Body of pancreas (tissue), 4 donors: ENCODE measurements at places on chromosomes 4 and X. TPM values are rescaled to one million over a fixed set of nuclear protein-coding genes. Genes with fewer than 3 reads are reported as not detected.

DNA sequence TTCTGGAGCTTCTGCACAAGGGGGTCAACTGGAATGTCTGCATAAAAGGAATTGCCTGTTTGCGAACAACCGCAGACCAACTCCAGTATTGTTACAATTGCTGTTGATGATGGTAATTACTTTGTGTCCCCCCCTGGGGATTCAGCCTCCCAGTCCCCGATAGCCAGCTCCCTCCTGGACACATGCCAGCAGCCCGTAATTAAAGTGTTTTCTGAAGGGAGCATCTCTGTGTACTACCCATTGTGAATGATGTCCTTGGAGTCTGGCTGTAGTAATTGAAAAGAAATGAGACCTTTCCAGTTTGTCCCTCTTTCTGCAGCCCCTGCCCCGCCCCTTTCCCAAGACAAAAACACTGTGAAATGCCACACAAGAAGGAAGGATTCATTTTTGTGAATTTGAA is 377.1 kb upstream of the LCORL start:
- H3K27me3 ChIP-seq: no peaks in the 10 kb centered on the region
- DNase-seq: no peak
- H3K36me3 ChIP-seq: no peaks in the 10 kb centered on the region

GRCh38 chrX:75547783-75548182 is 24.9 kb upstream of the ZDHHC15 start:
- no peak overlapping the region for H3K27ac ChIP-seq
- H3K27me3 ChIP-seq: no peaks in the 10 kb centered on the region
- no peaks in the 10 kb centered on the region for H3K4me1 ChIP-seq
- no peak overlapping the region for H3K4me3 ChIP-seq
- peak; percentile 51 for DNase-seq

Gene TMEM131L
- total RNA-seq: 63.6 TPM

GRCh38 chr4:8544741-8545438 is 35.3 kb upstream of the GPR78 start:
- H3K27me3 ChIP-seq: no peaks in the 10 kb centered on the region
- no peak overlapping the region for H3K4me3 ChIP-seq
- H3K27ac ChIP-seq: no peak overlapping the region
- no peaks in the 10 kb centered on the region for H3K36me3 ChIP-seq
- no peak for DNase-seq
- H3K4me1 ChIP-seq: no peaks in the 10 kb centered on the region

- no peaks in the 10 kb centered on the region for H3K4me1 ChIP-seq
- H3K27ac ChIP-seq: no peak overlapping the region
- H3K27me3 ChIP-seq: no peaks in the 10 kb centered on the region
- no peaks in the 10 kb centered on the region for H3K36me3 ChIP-seq
Measured at GRCh38 chr4:186307497-186307896, 41.5 kb downstream of the F11 start.

DNA sequence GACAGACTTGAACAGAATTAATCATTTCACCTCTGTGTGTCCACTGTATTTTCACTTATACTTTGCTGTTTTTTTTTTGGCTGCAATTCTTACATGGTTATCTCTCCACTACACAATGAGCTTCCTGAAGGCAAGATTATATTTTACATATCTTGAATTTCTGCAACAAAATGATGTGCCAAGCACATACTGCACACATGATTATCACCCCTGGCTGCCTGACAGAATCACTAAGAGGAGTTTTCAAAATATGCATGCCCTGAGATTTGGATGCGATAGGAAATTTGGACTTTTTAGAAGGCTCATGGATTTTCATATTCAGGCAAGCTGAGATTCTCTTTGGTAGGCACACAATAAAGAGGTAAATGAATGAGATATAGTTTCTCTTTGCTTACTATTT is 1162.1 kb upstream of the IGFBP7 start:
- H3K27ac ChIP-seq: no peak overlapping the region
- H3K36me3 ChIP-seq: no peaks in the 10 kb centered on the region
- DNase-seq: no peak
- H3K4me3 ChIP-seq: no peak overlapping the region
- no peaks in the 10 kb centered on the region for H3K4me1 ChIP-seq

Gene GABRE
- total RNA-seq: 64.9 TPM

DNA sequence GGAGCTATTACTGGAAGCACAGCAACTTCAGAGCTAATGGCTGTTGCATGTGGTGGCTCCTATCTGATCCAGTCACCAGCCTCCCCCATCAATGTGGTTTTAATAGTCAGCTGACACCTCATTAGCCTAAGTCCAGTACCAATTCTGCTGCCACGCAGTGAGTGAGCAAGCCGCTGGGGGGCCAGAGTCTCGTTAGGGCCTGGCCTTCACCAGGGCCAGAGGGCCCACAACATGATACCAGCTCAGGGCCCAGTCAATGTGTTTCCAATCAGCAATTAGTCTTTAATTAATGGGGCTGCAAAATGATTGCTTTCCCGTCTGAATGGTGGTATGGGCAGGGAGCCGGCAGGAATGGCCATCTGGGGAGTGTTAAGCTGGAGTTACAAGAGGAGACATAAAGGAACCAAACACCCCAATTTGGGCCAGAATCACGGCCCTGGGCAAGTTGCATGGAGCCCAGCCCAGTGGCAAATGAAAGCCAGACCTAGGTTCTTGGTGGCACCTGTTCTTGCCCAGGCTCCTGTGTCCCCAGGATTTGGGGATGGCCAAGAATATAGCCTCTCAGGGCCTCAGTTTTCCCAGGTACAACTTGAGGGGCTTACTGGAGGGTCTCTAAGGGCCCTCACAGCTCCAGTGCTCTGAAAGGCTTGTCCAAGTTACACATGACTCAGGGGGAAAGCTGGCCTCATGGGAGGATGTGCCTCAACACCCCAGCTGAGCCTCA is 119.2 kb downstream of the EFNB1 start:
- H3K27me3 ChIP-seq: no peaks in the 10 kb centered on the region
- DNase-seq: no peak
- H3K4me1 ChIP-seq: peaks cover 6% of the 10 kb centered on the region

Gene ASMT
- total RNA-seq: not detected

- no peaks in the 10 kb centered on the region for H3K36me3 ChIP-seq
- no peaks in the 10 kb centered on the region for H3K4me1 ChIP-seq
- H3K27ac ChIP-seq: no peak overlapping the region
- DNase-seq: no peak
- H3K27me3 ChIP-seq: no peaks in the 10 kb centered on the region
Measured at GRCh38 chrX:74160358-74160757, 143.6 kb upstream of the ZCCHC13 start.

- H3K4me3 ChIP-seq: no peak overlapping the region
- no peaks in the 10 kb centered on the region for H3K4me1 ChIP-seq
- no peaks in the 10 kb centered on the region for H3K36me3 ChIP-seq
Measured at GRCh38 chrX:112846187-112846586, 5.6 kb upstream of the AMOT start.

DNA sequence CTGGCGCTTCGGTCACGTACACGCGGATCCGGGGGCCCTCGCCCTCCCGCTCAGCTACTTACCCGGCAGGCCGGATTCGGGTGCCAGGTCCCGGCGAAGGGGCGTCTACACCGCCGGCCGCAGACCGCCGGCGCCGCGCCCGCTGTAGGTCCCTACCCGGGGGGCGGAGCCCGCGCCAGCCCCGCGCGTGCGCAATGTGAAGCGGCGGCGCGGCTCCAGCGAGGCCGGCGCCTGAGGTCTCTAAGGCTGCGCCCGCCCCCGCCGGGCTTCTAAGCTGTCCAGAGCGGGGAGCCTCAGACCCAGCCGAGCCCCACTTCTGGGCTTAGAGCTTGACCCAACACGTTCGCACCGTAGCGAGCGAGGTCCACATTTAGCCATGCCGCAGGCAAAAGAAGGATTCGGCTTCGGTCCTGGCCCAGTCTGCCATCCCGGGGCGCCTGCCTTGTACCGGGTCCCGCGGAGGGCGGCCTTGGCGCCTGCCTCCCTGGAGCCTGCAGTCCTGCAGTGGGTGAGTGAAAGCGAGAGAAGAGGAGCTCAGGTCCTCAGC is at the start of gene ZNF518B:
Gene ZNF518B (minus strand): TSS at position 172 of the 547 bp plus-strand sequence. CDS start 11,098 bp downstream, outside the sequence.
- peak within 1 kb of the TSS; percentile 33 for H3K4me3 ChIP-seq
- H3K27me3 ChIP-seq: no peaks in the 10 kb centered on the region
- H3K4me1 ChIP-seq: peaks cover 15% of the 10 kb centered on the region
